ENCODE measurements at places on chromosomes 7 and 10.

DNA sequence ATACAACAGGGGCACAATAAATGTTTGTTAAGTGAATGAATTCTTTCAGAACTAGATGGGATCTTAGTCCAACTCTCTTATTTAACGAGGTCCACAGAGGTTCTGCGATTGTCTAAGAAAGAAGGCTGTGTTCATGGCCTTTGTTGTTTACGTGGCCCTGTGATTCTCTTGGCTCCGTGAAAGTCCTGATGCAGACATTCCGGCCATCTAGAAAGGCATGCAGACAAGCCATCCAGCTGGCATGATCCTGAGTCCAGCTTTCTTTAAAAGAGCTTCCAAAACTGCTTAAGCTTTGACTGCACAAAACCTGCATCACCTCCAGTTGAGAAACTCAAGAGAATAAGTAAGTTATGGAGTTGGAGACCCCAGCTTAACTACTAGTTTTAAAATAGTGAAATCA is 26.0 kb downstream of the EGFR start:
- DNase-seq: no peak

GRCh38 chr10:86017841-86018734 is 348.5 kb downstream of the GRID1 start:
- DNase-seq: no peak

GRCh38 chr7:143042159-143042789 is 9.9 kb upstream of the OR6V1 start:
- DNase-seq: no peak

GRCh38 chr10:88291289-88292184 is 291.6 kb downstream of the RNLS start:
- no peak for DNase-seq

DNA sequence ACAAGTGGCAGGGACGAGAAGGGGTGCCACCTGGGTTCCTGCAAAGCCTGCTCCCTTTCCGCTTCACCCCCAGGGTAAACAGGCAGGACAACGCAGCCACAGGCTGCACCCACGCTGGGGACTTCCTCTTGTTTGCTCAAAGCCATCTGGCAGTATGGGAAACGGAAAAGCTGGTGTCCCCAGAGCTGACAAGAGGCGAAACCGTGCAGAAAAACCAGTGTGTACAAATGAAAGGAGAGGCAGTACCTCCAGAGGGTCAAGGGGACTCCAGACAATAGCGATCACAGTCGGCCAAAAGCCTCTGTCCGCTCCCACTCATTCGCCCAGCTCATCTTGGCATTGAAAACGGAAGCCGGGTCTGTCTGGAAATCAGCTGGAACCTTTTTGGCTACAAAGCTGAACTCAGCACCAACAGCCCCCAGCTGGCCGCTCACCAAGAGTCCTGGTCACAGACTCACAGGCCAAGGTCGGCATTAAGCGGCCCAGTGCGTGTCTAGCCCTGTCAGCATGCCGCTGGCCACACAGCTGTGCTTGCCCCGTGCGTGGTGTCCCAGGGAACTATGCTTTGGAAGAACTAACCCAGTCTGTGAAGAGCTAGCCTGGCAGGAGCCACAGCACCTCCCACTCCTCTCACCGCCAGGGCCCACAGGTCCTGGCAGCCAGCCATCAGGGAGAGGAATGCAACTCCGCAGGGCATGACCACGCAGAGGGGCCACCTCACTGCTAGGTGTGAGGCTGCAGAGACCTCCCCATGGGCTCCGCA is 10.4 kb downstream of the TNS3 start:
- peak; percentile 76 for DNase-seq

DNA sequence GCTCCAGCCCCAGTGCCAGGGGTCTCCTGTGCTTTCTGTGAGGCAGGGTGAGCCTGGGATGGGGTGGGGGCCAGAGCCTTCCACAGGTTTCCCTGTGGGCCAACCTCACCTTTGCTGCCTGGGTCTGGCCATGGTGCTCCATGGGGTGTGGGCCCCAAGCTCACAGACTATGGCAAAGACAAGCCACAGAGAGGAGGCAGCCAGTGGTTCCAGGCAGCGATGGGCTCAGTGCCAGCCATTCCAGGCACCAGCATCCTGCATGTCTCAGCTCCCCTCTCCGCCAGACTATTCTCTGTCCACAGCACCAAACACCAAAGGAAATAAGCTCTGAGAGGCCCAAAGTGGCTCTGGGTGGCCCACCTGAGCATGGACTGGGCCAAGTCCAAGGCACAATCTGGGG is 133.5 kb downstream of the PTPN20 start:
- no peak for DNase-seq

- no peak for DNase-seq
These were observed 13.0 kb upstream of the DLG5 start for GRCh38 chr10:77939561-77940001.

- DNase-seq: no peak
These were observed 44.3 kb upstream of the PRKAR1B start for GRCh38 chr7:771234-772004.

DNA sequence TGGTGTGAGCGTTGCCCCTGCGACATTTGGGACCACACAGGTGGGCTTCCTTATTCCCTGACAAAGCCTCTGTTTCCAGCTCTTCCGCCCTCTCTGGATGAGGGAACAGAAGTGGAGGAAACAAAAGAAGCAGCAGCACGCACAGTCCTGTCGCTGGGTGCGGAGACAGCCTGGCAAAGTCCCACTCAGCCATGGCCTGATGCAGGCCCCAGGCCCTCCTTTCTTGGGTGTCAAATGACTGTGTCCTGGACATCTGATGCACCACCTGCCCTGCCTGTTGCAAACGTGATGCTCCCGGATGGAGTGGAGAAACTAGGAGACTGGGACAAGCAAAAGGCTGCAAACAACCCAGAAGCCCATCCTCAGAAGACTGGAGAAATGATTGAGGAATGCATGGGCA is 20.7 kb downstream of the ZMIZ2 start:
- no peak for DNase-seq

DNA sequence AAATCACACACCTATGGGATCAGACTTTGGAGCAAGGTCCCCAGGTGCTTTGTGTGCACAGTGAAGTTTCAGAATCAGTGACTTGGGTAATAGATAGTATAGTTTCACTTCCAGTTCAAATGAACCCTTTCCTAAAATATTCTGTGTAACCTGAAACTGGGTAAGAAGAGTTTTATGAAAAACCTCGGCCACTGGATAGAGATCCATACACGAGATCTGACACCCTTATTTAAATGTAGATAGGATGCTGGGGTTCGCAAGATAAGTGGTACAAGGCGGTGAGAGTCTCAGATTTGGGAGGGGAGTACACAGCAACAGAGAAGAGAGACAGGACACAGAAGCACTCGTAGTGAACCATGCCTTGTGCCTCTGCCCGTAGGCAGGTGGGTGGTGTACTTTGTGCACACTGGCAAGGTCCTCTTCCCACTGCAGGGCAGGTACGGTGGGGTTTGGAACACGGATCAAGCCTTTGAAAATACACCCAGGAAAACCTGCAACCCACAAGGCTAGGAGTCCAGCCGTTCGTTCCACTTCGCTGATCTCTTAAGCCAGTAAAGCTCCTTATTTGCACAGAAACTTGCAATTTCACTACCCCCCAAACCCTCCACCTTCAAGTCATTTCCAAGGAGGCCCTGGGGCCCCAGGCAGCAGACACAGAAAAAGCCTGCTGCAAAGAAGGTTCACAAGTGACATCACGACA is 162.8 kb downstream of the USP6NL start:
- DNase-seq: no peak

DNA sequence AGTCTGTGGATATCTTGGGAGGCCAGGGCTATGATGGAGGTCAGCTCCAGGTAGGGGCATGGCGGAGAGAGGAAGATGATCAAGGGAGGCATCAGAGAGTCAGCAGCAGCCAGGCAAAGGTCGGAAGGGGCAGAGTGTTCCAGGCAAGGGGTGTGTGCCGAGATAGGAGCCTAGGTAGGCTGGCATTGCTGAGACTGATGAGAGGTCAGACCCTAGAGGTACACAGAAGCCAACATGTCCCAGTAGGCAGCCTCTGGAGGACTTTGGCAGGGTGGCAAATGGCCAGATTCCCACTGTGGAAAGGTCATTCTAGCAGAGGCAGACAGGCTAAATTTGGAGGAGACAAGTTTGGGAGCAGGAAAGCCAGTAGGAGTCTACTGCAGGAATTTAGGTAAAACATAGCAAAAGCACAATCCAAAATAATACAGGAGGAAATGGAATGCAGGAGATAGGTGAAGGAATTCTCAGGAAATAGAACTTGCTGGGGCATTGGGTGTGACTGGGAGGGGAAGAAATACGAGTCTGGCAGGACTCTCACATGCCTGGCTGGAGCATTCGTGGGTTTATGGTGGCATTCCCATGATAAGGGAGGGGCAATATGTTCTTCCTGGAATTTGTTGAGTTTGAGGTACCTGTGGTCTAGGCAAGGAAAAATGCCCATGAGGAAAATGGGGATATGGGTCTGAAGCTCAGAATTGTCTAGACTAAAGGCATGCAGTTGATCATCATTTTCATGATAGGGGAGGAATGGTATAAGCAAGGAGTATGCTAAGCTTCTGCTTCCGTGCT is 25.7 kb downstream of the TMEM176A start:
- DNase-seq: no peak

All from NCI-H2081 treated with DMSO at 0.1 percent for 48 hours (cell line).